ENCODE measurements at places on chromosomes 12 and 14.

DNA sequence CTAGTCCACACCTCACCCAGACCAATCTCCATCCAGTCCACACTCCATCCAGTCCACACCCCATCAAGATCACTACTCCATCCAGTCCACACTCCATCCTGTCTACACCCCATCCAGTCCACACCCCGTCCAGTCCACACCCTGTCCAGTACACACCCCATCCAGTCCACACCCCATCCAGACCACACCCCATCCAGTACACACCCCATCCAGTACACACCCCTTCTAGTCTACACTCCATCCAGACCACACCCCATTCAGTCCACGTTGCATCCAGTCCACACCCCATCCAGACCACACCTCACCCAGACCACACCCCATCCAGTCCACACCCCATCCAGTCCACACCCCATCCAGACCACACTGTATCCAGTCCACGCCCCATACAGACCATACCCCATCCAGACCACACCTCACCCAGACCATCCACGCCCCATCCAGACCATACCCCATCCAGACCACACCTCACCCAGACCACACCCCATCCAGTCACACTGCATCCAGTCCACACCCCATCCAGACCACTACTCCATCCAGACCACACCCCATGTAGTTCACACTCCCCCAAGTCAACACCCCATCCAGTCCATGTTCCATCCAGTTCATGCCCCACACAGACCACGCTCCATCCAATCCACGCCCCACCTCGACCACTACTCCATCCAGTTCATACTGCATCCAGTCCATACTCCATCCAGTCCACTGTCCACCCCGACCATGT is 116.6 kb upstream of the RTL1 start:
- DNase-seq, result peak; percentile 9

DNA sequence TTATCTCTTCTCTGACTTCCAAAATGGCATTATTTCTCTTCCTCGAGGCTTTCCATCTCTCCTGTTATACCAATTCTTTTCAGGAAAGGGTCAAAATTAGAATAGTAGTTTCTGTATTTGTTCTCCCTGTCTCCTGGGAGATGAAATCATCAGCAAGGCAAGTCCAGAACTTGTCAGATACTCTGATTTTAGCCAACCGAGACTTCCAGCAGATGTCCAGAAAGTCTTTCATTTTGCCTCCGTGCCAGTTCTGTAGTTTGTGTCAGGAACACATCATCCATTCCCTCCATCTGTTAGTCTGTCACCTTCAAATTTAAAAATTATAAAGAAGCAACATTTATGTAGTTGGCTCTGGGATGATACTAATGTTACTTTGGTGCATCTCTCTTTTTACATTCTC is 275.7 kb downstream of the CCDC59 start:
- no peak for DNase-seq

DNA sequence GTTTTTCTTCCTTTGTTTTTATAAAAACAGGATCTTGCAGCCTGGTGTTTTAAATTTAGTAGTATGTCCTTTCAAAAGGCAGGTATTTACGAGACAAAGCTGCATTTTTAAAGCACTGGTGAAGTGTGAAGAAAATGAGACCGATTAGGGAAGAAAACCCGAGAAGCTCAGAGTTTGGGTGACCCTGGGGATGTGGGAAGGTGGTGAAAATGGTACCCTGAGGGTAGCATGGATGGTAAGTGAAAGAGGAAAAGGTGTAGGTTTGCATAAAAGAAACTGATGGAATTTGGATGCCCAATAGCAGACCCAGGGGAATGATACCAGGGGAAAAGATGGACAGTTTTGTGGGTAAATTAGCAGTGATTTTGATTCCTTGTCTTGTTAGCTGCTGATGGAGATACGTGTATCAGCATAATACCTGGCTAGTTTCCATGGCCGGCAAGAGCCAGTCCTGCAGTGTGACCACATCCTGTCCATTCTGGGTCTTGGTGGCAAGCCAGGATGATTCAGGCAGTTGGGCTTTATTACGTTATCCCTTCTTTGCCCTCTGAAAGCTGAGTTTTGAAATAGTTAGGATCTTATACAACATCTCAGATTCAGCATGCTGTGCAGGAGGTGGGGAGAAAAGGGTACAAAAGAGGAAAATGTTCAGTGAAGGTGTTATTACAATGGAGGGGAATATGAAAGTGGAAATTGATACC is 8.9 kb downstream of the BICD1 start:
- DNase-seq, result peak; percentile 51

DNA sequence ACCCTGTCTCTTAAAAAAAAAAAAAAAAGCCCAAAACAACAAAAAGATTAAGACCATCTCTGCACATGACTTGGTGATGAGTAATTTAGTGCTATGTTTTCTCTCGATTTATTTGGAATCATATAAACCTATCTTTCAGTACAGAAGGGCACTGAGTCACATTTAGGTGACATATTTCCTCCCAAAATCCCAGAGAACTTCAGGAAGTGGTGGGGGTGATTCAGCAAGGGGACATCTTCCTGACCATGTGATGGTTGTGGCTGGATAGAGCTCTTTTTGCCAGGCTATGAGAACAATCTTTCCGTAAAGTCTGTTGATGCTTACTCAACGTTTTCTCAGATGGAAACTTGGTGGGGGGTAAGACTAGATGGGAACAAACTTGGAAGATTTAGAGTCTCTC is 50.0 kb downstream of the PPFIBP1 start:
- DNase-seq, result no peak

DNA sequence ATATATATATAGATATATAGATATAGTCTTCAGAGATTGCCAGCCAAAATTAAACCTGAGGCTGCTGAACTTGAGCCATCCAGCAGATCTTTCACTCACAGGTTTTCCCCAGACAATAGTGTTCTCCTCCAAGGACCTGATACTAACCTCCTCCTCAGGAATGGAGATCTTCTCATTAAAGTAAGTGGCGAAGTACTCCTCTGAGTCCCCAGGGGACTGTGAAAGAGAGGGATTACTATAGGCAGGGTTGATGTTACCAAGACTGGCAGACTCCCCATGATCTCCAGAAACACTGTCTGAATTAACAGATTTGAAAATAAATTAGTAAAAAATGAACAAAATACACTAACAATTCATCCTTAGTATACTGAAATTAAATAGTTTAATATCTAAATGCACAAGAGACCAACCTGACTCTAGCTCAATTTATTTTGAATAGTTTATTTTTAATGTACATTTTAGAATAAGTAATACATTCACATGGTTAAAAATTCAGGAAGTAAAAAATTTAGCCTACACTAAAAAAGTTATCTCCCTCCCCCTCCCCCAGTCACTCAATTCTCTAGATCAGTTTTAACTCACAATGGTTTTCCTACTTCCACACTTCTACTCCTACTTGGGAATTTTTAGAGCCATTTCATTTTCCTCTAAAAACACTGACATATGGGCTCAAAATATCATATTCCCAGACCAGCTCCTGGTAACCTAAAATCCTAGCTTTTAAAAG is 17.7 kb downstream of the SLC11A2 start:
- DNase-seq, result no peak

DNA sequence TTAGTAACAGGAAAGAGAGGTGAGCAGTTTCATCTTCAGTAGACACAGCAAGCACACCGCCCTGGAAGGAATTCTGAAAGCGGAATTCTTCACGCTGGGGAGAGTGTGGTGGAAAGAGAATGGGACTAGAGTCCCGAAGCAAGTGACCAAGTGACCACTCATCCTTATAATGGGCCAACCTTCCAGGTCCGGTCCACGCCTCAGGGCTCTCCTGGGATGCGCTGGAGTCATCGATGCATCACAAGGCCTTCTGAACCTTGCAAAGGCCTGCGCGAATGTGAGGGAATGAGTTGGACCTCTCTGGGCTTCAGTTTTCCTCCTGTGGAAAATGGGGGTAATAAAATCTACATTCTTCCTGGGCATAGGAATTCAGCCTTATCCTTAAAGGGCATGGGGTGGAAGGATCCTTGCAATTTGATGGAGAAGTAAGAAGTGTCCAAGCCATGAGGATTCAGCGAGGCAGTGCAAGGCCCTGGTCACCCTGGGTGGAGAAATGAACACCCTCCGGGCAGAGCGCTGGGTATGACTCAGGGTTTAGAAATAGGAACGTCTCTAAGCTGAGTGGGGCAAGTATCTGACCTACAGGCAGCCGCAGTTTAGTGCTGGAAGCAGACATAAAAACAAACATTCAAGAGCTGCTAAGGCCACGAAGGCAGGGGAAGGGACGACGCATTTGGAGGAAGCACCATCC is 97.7 kb downstream of the SETD3 start:
- DNase-seq, result peak; percentile 38

- no peak for DNase-seq
These were observed 85.3 kb downstream of the RFLNA start for GRCh38 chr12:124379938-124380754.

DNA sequence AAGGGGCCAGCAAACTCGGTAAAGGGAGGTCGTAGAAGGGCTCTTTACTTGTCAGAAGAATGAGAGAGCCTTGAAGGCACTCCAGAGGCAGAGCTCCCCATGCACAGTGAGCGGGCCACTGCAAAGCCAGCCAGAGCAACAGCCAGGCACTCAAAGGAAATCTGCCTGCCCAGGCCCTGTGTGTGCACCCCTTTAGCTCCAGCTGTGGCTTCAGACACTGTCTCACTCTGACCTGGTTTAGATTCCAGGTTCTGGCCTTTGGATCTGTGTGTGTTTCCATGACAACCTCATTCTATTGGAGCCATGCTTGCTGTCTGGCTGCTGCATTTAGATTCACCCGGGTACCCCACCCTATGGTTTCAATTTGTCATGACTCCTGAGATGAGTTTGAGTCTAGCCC is 170.3 kb downstream of the CAPZA3 start:
- DNase-seq, result no peak
